CD4-positive, CD25-positive, alpha-beta regulatory T cell (primary cell): ENCODE measurements at places on chromosomes 12 and 14. TPM values are rescaled to one million over a fixed set of nuclear protein-coding genes. Genes with fewer than 3 reads are reported as not detected.

- no peak for DNase-seq
Measured at GRCh38 chr14:33307691-33308251, 369.1 kb downstream of the NPAS3 start.

YAF2 gene
- total RNA-seq: 73.3 TPM

RFX4 gene
- not detected for total RNA-seq

DNA sequence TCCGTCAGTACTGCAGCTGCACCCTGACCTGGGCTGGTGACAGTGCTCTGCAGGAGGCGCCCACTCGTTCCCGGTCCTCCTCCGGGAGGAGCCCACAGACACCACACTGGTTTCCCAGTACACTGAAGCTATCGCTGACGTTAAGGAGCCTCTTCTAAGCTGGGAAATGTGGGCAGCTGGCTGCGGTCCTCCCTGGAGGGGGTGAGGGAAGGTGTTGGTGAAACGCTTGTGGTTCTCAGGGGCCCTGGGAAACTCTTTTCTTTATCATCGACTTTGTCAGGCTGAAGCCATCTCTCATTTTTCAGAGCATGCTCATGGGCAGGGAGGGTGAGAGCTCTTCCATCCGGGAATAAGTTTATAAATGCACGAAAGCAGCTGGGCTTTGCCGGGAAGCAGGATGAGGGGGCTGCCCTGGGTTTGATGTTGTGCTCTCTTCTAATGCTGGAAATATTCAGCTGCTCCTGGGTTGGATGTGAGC is 176.0 kb downstream of the CHST11 start:
- no peak for DNase-seq

TAC3 gene
- not detected for total RNA-seq

GRCh38 chr12:26878661-26879119 is 45.7 kb upstream of the ITPR2 start:
- no peak for DNase-seq

- DNase-seq: no peak
Measured at GRCh38 chr12:1197264-1198018, 206.4 kb downstream of the ERC1 start.

DNA sequence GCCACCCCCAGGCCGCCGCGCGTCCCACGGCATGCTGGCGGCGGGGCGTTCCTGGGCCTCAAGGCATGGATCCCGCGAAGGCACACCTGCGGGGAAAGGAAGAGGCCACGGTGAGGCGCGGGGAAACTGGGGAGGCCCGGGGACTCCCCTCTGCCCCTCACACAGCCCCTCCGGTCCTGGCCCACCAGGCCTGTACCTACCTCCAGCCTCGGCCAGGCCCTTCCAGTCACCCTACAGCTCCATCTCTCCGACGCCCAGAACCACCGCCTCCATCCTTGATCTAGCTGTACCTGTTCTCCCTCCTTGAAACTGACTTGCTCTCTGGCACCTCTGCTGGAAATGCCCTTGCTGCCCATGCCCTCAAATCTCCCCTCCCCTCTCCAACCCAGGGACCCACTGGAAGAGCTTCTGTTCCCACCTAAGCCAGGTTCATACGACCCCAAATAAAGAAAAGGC is 1.7 kb downstream of the ANKRD9 start:
- no peak for DNase-seq

CSAD gene
- total RNA-seq: 68.0 TPM

TMPRSS12 gene
- total RNA-seq: not detected

KERA gene
- not detected for total RNA-seq

VIPAS39 gene
- 16.6 TPM for total RNA-seq

- no peak for DNase-seq
Measured at GRCh38 chr14:64910847-64911495, 3.3 kb upstream of the CHURC1 start.

GRCh38 chr12:46218322-46219095 is 50.3 kb downstream of the SLC38A1 start:
- DNase-seq: no peak

RIMKLB gene
- total RNA-seq: 7.7 TPM
